ENCODE measurements at places on chromosomes 13 and 19.
A peak's percentile ranks its signal among the peaks of the same experiment; 100 is the strongest.

GRCh38 chr19:51615991-51616390 is 14.2 kb downstream of the SIGLEC5 start:
- DNase-seq = no peak

DNA sequence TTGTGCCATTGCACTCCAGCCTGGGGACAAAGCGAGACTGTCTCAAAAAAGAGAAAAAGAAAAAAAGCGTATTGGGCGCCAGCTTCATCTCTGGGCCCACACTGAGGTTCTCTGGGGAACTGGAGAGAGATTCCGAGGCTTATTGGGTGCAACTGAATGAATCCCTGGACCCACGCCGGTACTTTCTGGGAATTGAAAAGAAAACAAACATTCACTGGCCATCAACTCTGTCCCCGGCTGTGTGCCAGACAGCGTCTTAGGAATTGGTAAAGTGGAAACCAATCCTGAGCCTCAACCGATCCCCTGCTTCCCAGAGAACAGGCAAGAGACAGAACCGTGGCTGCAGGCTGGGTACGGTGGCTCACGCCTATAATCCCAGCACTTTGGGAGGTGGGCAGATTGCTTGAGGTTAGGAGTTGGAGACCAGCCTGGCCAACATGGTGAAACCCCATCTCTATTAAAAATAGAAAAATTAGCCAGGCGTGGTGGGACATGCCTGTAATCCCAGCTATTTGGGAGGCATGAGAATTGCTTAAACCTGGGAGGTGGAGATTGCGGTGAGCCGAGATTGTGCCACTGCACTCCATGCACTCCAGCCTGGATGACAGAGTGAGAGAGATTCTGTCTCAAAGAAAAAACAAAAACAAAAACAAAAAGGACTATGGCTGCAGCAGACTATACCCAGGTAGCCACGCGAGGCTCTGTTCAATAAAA is 8.6 kb downstream of the ANO8 start:
- no peak for DNase-seq

GRCh38 chr13:38850868-38851626 is 139.6 kb downstream of the STOML3 start:
- no peak for DNase-seq

DNA sequence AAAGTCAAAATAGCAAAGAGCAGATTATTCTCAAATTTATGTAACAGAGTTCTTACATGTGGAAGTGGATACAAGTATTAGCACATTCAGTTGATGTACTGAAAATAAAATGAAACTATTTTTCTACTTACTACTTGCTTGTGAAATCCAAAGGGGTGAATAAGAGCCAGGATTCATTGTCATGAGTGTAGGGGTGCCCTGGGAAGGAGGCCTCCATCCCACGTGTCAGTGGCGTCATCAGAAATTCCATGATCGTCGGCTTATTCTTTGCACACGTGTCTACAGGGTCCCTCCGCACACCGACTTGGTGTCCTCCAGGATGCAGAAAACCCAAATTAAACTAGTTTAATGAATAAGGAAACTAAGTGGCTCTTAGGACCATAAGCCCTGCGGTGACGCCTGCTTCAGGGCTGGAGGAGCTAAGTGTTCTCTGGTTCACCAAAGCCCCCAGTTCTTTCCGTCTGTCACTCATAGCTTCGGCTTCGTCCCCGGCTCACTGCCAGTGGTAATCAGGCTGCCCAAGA is 55.5 kb downstream of the IRS2 start:
- no peak for DNase-seq

- DNase-seq = peak; percentile 16
Observed at GRCh38 chr19:10984166-10984735, 23.4 kb downstream of the SMARCA4 start.

DNA sequence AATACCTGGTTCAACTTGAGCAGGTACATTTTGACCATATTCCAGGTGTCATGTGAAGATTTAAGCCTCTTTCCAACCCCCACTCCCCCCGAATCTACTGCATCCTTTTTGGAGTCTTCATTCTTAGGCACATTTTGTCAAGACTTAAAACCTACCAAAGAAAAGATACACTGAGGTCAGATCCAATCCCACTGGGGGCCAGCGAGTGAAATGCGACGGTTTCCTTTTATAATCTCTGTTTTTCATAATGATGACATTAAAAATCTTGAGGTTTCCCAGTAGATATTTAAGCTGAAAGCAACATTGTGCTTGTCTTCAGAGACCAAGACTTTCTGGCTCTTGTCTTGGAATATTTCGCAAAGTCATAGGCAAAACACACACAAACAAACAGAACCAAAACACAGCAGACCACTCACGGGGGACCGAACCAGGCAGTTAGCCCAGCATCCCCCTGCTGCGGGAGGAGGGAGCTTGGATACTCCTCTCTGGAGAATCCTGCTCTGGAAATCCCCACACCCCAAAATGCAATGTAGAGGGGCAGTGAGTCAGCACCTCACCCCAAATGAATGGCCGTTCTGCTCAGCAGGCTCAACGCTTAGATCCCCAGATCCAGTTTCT is 506 bp upstream of the GAS6 start:
- no peak for DNase-seq

DNA sequence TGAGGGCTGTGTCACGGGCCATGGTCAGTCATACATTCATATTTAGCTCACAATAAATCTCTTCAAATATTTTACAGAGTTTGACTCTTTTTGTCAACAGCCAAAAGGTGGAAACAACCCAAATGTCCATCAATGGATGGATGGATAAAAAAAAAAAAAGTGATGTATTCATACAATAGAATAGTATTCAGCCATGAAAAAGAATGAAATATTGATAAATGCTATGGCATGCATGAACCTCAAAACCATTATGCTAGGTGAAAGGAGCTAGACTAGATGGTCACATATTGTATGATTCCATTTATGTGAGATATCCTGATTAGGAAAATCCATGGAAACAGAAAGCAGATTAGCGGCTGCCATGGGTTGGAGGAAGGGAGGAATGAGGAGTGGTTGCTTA is 16.2 kb downstream of the ADGRE2 start:
- no peak for DNase-seq

DNA sequence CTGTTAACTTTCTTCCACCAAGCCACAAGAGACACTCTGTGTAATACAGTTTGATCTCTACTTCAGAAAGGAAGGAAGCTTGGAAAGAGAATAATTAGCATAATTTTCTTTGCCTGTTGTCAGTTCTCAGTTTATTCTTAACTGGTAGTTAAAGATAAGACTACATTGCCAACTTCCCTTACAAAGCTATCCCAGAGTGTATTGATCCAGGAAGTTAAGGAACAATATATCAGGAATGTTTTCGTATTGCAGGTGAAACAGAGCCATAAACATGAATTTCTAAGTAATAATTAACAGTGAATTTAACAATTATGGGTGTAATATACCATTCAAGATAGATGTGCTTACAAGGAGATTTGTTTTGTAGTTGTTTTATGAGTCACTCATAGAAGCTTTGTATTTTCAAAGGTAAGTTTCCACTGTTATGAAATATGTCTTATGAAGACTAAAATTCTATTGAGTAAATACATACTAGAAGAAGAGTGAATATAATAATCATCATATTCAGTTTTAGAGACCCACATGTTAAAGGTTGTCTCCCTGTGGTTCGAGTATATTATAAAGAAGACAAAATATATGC is 88.4 kb upstream of the KLF5 start:
- no peak for DNase-seq

Data from GM13977 (cell line).